ENCODE measurements at places on chromosomes 3 and 15. TPM values are rescaled to one million over a fixed set of nuclear protein-coding genes. Genes with fewer than 3 reads are reported as not detected.

- DNase-seq: peak; percentile 23
Measured at GRCh38 chr3:166013073-166013679, 176.0 kb upstream of the BCHE start.

Gene POLQ
- total RNA-seq: 12.3 TPM

DNA sequence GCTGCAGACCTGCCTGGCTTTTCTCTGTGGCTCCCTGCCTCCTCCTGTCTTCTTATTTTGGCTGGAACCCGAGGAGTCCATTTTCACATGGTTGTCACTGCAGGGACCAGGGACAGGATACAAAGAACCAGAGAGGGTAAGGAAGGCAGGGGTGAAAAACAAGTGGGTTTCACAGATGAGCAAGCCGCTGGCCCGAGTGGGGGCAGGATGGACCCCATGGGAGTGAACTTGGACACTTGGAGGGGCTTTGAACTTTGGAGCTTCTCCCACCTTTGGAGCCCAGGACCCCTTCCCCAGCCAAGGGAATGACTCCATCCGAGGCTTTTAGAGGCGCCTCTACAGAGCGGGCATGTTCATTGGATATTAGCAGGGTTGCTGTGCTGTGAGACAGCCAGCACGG is 26.9 kb upstream of the ADCY5 start:
- no peak for DNase-seq

GRCh38 chr15:44308415-44308814 is 19.9 kb downstream of the GOLM2 start:
- DNase-seq: no peak
